ENCODE measurements at places on chromosomes 1 and 21.

DNA sequence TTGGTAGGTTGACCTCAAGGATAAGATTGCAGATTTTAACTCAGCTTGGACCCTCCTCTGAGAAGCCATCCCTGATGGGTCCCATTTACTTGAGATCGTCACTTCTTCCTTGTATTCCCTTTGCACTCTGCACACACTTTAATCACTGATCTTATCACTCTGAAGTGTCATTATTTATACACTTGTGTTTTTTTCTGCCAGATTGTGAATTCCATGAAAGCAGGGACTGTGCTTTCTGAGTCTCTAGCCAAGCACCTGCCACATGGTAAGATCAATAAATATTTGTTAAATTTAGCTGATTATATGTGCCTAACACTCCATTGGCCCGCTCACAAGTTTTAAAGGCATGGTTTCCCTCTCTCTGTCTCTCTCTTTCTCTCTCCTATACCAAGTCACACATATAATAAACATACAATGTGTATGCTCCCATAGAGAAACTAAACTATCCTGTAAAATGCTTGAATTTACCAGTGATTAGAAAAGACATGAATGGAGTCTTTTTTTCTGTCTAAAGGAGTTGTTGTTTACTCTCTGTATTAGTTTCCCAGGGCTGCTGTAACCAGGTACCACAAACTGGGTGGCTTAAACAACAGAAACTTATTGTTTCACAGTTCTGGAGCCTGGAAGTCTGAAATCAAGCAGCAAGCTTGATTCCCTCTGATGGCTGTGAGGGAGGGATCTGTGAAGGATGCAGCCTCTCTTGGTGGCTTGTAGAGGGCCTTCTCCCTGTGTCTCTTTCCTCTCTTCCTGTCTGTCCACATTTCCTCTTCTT is 105.2 kb upstream of the GADD45A start:
- no peak for DNase-seq

DNA sequence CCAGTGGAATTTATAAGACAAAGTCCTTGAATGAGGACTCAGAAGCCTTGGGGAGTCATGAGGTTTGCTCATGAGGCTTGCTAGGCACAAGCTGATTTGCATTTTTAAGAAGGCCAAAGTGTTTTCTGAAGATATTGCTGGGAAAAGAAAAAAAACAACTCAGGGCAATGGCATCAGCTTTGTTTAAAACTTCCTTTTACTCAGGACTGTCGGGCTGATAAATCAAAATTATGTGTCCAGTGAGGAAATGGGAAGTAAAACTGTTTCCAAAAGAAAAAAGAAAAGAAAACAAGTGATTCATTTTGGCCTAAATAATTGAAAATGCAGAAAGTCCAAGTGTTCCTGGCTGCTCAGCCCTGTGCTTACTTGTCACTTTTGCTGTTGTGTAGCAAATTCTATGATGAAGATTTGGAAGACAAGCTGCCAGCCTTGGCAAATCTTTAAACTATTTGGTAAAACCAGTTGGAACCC is 282.4 kb downstream of the HLX start:
- no peak for DNase-seq

DNA sequence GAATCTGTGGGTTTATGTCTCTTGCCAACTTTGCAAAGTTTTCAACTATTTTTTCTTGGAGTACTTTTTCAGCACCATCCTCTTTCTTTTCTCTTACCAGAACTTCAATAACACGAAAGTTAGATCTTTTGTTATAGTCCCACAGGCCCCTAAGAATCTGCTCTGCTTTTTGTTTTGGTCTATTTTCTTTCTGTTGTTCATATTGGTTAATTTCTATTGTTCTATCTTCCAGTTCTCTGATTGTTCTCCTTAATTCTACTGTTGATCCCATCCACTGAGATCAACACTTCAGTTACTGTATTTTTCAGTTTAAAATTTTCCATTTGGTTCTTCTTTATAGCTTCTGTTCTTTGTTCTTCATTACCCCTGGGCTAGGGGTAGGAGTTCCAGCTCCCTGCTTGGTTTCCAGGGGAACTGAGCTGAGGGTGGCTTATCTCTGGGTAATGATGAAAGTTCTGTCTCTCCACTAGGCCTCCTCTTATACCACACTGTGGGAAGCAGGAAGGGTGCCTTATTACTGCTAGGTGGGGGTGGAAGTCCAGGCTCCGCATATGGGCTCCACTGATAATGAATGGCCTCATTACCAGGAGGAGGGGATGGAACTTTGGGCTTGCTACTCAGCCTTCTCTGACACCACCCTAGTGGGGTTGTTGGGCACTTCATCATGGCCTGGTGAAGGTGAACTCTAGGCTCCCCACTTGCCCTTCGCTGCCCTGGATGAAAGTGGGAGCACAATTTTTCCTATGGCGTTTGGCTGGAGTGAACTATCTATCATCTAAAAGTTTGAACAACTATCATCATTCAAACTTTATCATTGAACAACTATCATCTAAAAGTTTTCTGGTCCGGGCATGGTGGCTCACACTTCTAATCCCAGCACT is 39.3 kb downstream of the NAV1 start:
- DNase-seq: no peak

- no peak for DNase-seq
These were observed 64.4 kb downstream of the SUSD4 start for GRCh38 chr1:223299553-223299952.

DNA sequence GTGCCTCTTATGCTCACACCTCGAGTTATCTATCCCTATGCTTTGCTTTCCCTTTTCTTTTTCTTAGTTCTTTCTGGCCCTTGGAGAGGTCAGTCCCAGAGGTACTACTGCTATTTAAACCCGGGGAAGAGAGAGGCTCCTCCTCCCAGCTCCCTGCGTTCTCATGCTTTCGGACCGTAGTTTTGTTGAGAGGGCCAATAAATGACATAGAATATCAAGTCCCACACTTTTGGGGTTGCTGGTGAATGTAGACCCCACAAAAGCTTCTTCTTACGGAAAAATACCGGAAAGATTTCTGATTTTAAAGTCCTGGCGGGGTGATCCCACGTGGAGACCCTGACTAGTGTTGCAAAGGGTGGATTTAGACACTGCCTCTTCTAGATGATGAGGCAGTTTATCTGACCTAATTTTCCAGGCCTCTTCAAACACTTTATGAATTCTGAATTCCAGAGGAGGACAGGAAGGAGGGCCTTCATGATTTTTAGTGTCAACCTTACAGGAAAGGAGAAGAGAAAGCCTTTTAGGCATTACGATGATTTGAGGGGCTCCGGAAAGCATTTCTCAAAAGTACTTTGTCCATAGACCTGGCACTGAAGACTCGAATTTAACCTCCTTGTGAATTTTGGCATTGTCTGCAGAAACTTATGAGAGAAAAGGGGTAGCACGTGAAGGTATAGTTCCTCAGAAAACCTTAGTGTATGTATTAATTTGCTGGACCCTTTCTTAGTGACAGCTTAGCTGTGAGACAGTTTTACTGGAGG is 694 bp downstream of the TMEM167B start:
- no peak for DNase-seq

GRCh38 chr1:234862944-234863515 is 253.1 kb upstream of the IRF2BP2 start:
- no peak for DNase-seq

- DNase-seq: no peak
These were observed 11.5 kb upstream of the CFAP45 start for GRCh38 chr1:159911326-159912070.

GRCh38 chr1:56780826-56781225 is 38.4 kb downstream of the FYB2 start:
- no peak for DNase-seq

- no peak for DNase-seq
These were observed 20.7 kb upstream of the PADI1 start for GRCh38 chr1:17184161-17184665.

DNA sequence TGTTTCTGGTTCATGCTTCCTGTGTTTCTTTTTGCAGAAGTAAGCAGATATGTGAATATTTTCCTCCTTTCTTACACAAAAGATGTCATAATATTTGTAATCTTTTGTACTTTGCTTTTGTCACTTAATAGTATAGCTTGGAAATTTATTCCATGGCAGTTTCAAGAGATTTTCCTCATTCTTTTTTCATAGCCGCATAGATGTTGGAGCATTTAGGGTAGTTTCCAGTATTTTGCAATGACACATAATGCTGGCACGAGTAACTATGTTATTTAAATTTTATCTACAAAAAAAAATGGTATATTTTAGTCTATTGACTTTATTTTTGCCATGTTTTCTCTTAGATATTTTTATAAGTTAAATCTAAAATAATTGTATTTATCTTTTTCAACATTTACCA is 40.7 kb downstream of the AGO3 start:
- no peak for DNase-seq

DNA sequence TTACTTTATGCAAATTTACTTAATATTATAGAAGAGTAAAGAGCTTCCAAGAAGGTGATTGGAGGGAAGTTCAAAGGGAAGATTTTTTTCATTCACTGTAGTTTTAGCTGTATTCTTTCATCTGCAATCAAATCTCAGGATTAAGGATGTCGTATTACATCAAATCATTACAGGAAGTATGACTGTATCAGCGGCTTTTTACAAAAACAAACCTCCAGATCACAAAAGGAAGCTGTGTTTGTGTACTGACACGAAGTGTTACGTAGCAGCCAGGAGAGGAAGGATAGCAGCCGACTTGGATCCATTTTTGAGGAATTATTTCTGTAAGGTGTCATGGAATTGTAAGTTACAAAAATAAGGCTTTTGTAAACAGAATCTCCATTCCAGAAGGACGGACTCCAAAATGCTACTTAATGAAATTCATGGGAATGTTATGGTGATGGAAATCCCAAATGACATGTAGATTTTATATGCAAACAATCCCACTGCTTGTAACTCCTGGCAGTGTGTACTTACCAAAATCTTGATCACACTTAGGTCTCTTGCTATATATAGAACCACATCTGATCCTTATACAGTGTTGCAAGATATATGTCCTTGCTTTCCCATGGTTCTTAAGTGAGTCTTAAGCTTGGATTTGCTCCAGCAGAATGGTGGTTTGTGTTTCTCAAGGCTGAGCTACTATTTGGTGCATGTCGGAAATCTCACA is 49.8 kb downstream of the KCNJ15 start:
- DNase-seq: no peak

DNA sequence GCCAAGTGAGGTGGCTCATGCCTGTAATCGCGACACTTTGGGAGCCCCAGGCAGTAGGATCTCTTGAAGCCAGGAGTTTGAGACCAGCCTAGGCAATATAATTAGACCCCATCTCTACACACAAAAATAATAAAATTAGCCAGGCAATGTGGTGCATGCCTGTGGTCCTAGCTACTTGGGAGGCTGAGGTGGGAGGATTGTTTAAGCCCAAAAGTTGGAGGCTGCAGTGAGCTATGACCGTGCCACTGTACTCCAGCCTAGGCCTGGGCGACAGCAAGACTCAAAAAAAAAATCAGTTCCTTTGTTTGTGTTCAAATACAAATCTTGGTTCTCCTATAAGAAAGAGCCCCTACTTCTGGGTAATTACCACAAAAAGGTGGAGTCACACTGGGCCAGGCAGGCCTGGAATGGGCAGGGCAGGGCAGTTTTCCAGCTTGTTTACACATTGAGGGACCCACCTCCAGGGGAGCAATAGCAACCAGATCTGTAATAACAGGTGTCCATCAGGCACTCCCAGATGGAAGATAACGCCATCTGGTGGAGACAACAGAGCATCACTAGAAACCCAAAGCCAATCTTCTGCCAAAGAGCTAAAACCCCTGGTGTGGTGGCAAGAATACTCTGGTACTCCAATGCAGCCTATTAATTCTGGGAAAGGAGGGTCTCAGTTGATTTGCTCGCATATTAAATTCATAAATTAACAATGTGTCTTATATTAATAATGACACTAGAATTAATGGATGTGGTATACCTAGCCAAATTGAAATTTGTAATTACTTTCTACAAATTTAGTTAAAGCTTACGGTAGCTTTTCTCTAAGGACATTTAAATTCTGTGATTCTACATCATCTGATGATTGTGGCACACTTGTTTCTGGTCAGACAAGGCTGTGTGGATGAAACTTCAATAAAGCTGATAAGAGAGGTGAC is 13.2 kb downstream of the PPP1R15B start:
- DNase-seq: no peak

- no peak for DNase-seq
These were observed 80.7 kb downstream of the POU2F1 start for GRCh38 chr1:167301355-167301754.

DNA sequence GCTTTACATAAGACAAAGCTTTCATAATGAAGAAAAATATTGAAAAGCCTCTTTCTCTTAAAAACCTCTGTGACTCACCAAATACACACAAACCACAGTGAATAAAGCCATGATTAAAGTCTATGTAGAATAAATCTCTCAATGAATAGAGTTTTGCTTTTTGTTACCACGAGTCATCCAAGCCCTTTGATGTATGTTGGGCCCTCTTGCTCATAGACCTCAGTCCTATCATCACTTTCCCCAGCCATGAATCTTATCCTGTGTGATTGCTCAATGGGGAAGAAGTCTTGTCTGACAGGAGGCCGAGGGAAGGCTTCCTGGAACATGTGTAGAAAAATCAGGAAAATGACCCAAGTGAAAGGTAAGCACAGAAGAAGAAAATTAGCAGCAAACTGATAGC is 60.8 kb downstream of the NGF start:
- no peak for DNase-seq

DNA sequence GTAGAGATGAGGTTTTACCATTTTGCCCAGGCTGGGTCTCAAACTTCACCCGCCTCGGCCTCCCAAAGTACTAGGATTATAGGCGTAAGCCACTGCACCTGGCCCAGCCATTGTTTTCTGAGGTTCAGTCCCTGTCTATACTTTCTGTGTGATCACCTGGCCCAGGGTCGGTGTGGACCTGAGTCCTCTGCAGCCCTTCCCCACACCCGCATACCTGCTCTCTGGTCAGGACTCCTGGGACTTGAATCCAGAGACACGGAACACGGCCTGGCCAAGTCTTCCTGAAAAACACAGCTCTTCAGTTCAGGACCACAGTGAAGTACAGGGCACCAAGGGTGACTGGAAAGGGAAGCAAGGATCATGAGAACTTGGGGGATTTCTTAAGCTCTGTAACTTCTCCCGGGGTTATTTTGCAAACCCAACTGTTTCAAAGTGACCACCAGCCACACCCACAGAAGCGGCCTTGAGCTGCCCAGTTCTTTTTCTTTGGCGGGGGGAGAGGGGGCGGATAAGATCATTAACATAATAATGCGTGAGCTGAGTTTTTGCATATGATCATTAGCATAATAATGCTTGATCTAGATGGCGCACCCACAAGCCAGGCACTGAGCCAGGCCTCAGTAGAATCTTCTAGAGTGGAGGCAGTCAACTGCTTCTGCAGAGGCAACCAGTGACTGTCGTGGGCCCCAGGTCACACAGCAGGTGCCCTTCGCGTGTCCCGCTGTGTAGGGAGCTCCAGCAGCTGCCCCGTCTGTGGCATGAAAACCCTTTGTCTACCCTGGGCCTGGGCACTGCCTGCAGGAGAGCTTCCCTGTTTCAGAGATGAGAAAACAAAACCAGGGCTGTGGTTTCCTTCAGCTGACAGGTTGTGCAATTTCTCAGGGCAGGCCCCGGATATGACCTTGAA is 1.7 kb upstream of the NADK start:
- DNase-seq: peak; percentile 48

- DNase-seq: no peak
These were observed 106.0 kb downstream of the ELAVL4 start for GRCh38 chr1:50214717-50215116.

GRCh38 chr1:74767490-74767889 is 34.5 kb downstream of the TYW3 start:
- no peak for DNase-seq

- no peak for DNase-seq
These were observed 35.7 kb downstream of the C1orf216 start for GRCh38 chr1:35683012-35683411.

GRCh38 chr1:39268112-39268581 is 63.7 kb downstream of the MACF1 start:
- no peak for DNase-seq

- DNase-seq: no peak
These were observed 41.2 kb upstream of the CFAP298 start for GRCh38 chr21:32653326-32653901.
